ENCODE measurements at places on chromosomes 3 and 15.

DNA sequence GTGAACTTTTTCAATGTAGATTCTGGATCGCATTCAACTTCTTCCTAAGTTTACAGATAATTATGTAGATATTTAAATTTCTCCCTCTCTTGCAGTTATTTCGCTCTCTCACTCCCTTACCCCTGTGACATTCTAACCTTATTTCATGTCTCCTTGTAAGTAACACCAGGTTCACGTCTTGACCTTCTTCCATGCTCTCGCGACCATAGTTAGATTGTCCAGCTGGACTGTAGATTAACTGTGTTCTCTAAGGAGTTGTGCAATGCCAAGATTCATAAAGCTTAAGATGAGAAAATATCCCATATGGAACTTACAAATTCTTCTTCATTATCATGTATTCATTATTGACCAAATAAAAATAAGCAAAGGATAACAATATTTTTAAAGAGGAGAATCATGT is 430.5 kb downstream of the GABRG3 start:
- DNase-seq, result no peak

GRCh38 chr15:33908406-33908805 is 59.9 kb upstream of the CHRM5 start:
- no peak for DNase-seq

DNA sequence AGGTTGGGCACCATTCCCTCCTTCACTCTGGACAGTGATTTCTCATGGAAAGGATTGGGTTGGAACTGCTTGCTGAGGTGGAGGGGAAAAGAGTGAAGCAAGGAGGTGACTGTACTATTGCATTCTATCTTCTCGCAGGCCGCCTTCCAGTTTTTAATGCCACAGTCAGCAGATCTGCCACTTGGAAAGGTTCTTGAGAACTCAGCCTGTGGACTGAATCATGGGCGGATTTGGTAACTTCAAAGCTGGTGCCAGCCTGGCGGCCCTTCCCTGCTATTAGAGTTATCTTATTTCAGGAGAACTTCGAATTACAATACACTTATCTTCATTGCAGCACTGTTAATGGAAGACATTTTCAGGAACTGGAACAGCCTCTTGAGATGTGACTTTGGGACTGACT is 23.1 kb upstream of the SLC28A2 start:
- DNase-seq, result no peak

- no peak for DNase-seq
These were observed 41.0 kb downstream of the EPHB3 start for GRCh38 chr3:184602372-184603150.

- no peak for DNase-seq
These were observed 93.5 kb downstream of the RFX7 start for GRCh38 chr15:56150204-56150603.

GRCh38 chr3:1010228-1010627 is 82.6 kb upstream of the CNTN6 start:
- peak; percentile 11 for DNase-seq

DNA sequence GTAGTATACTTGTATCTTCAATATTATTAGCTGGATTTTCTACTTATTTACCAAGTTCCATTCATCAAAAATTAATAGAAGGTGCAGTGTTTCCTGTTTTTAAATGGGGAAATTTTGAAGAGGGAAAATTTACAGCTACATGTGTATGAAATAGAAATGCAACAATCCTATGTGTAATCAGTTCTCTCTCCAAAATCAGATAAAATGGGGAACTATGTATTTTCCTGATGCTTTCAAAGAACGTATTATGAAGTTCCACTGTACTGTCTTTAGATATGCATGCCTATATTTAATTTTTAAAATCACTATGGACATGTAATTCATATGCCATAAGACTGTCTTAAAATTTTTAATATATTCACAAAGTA is 43.4 kb downstream of the DCUN1D1 start:
- no peak for DNase-seq

GRCh38 chr3:4587061-4587837 is 94.1 kb downstream of the ITPR1 start:
- no peak for DNase-seq

- DNase-seq, result no peak
These were observed 59.9 kb upstream of the MCF2L2 start for GRCh38 chr3:183488343-183488742.

- DNase-seq, result no peak
These were observed 852.3 kb upstream of the ALCAM start for GRCh38 chr3:104514371-104514770.

DNA sequence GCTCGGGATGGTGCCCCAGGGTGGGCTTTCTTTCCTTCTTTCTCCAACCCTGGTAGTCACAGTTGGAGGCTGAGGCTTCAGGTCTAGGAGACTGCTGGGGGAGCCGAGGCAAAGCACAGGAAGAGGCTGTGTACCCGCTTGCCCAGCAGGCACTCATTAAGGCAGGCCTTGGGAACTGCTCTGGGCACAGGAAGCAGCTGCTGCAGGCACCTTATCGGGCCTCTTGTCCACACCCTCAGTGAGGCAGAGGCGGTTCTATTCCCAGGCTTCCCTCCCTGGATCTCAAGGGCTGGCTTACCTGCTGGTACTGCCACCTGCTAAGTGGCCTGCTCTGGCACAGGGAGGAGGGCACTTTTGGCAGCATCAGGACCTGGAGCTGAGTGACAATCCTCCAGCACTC is 15.8 kb upstream of the GRM2 start:
- DNase-seq, result no peak

DNA sequence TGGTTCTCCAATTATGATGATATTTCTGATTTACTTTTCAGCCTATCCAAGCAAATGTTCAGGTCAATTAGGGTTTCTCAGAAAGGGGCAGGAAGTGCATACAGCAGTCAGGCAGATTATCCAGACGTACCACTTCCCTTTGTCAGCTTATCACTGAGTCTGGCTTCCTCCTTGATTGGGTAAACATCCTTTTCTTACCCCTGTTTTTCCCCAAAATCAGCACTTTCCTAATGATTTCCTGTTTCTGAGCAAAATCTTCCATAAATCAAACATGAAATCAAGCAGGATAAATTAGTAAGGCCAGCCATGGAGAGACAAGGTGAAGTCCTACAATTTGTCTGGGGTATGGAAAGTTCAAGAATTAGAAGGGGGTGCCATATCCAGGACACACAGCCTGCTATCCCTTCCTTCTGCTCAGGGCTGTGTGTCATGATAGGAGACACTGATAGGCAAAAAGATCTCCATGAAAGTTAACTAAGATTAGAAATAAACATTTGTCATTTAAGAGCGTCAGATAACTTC is 29.0 kb downstream of the ADIPOQ start:
- DNase-seq, result no peak

DNA sequence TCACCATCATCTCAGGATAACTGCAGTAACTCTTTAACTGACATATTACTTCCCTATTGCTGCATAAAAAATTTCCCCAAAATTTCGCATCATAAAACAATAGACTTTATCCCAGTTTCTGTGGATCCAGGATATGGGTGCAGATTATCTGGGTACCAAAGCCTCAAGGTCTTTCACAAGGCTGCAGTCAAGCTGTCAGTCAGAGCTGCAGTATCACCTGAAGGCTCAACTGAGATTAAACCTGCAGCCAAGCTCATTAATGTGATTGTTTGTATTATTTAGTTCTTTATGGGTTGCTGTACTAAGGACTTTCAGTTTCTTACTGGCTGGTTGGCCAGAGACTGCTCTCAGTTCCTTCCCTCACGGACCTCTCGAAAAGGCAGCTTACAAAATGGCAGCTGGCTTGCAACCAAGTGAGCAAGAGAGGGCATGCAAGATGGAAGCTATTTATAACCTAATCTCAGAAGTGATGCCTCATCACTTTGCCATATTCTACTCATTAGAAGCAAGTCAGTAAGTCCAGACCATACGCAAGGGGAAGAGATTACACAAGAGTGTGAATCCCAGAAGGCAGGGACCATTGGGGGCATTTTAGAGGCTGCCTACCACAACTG is 54.9 kb downstream of the DCUN1D1 start:
- DNase-seq, result peak; percentile 41

DNA sequence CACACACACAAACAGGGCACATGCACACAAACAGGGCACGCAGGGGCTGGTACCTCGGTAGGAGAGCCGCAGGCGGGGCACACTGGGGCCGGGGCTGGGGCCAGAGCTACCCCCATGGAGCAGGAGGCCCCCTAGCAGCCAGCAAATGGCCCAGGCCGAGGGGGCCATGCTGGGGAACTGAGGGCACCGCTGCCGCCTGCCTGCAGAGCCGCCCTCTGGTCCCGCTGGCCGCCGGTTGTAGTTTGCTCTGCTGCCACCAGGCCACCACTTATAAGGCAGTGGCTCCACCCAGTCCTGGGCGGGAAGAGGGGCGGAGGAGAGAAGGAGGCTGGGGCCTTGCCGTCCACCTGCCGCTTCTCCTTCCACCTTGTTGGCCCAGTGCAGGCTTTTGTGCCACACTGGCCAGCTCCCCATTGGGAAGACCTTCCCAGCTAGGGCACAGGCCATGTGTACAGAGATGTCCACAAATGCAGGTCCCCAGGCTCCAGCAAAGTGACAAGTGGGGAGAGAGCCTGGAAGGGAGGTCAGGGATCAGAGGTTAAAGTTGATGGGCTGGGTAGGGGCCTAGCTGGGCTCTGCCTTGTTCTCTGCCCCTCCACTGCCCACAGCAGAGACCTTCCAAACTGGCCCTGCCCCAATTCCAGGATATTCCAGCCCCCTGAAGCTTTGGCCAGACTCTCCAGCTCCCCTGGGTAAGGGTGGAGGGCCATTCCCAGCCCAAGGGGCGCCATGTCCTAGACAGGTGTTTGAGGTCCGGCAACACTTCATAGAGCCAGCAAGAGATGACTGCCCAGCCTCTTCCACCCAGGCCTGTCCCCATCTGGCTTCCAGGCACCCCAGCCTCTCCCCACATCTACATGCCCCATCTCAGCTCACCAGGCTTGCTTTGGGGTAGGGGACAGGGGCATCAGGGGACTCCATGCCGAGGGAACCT is at the start of gene SEMA3G:
Gene SEMA3G (minus strand): TSS at position 244 of the 934 bp plus-strand sequence. CDS start 76 bp downstream, at position 168.
- no peak for DNase-seq

DNA sequence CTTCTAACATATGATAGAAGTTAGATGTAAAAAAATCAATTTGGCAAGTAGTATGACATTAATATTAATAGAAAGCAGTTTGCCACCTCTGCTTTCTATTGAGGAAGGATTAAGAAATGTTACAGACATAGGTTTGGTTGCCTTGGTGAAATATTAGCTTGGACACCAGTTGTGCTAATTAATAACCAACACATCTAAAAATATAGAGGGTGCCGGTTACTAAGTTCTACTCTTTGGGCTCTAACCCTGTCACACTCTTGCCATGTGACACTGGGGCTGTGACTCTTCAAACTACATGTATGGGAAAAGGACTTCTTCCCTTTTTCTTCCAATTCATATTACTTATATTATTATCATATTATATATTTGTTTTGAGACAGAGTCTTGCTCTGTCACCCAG is 64.4 kb downstream of the TRIM71 start:
- DNase-seq, result no peak

- no peak for DNase-seq
These were observed 18.2 kb upstream of the B4GALT4 start for GRCh38 chr3:119258915-119259314.

- DNase-seq, result no peak
These were observed 177.2 kb downstream of the LPP start for GRCh38 chr3:188331166-188331565.

GRCh38 chr3:133547432-133548041 is 25.9 kb upstream of the CDV3 start:
- DNase-seq, result peak; percentile 76

DNA sequence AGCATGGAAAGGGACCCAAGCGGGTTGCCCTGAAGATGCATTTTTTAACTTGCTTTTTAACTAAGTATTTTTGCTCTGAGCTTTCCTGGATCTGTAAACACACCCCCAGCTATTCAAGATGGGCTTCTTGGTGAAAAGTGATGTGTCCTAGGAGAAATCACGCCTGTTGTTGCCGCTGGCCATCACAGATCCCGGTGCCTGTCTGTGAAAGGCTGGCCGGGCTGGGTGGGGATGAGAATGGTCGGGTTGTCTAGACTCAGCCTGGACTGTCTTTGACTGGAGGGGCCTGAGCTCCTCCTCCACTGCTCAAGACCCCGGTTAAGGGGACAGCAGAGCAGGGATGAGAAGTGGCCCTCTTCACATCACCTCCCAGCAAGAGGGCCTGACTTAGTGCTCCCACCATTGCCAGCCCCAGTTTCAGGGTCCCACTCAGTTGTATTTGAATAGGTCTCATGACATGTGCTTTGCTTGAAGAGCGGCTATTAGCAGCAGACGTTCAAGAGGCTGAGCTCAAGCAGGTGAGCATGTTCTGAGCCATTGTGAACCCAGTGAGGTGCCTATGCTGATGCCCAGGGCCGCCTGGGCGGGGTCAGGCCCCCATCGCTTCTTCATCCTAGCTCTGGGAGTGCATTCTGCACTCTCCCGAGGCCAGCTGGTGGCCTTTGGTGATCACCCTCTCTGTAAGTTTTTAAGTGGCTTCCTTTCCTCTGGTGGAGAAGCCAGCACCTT is 79.9 kb downstream of the IGF1R start:
- no peak for DNase-seq

GRCh38 chr3:192875971-192876565 is 41.6 kb downstream of the MB21D2 start:
- DNase-seq, result no peak

DNA sequence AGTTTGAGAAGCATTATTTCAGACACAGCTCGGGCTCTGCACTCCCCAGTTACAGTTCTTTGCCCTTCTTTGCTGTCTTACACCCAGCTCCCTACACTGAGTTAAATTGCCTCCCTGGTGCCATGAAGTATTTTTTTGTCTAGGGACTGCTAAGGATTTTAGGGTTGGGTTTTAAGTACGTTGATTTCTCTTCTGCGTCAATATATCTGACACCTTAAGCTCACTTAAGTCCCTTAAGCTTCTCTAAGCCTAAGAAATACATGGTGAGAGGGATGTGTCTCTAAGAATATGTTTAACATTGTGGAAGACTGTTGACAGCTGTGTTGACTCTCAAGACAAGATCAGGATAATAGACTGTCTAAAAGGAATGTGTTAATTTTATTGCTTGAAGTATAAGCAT is 400.5 kb downstream of the PTPRG start:
- DNase-seq, result no peak

DNA sequence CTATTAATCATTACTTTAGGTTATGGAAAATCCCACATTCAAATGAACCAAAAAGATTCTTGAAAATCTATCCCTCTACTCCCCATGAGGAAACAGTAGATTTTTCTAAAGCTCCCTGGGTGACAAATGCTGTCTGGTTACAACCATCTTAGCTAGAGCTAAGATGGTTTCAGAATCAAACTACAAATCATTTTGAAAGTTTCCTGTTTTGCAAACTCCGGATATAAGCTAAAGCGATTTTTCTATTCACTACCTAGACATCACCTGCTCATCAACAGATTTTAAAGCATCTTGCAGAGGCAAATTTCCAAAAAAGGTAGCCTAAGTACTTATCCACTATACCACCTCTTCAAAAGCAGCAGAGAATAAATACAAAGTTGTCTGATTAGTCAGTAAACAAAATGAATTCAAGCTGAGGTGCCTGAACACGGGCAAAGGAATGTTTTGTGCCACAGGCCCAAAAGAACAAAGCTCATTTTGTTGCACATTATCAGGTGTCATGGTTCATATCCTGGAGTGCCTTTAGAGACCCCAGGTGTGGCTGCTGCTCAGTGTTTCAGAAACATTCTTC is 204.9 kb downstream of the TNIK start:
- no peak for DNase-seq
